ENCODE measurements at places on chromosomes 6 and 20. TPM values are rescaled to one million over a fixed set of nuclear protein-coding genes. Genes with fewer than 3 reads are reported as not detected.

Gene MAFB
- under 0.01 TPM for total RNA-seq

Gene BTNL2
- total RNA-seq: not detected

Gene PI16
- 0.43 TPM for total RNA-seq

Gene MDFI
- 0.55 TPM for total RNA-seq

Gene SEMG1
- not detected for total RNA-seq

Gene NPBWR2
- total RNA-seq: not detected

Gene CDH4
- 0.18 TPM for total RNA-seq

Gene RBM12
- total RNA-seq: 38.6 TPM

Gene ADAT2
- 3.0 TPM for total RNA-seq

Gene NKX2-2
- total RNA-seq: not detected

Gene WFDC9
- total RNA-seq: not detected

Gene BFSP1
- 2.8 TPM for total RNA-seq

Gene MYLK4
- total RNA-seq: 0.57 TPM

Gene SAPCD1
- total RNA-seq: 0.28 TPM

Gene HRH3
- total RNA-seq: not detected

Gene CCN5
- 5.0 TPM for total RNA-seq

Gene SLC22A1
- 0.92 TPM for total RNA-seq

Data from smooth muscle cell of bladder (primary cell).